ENCODE measurements at places on chromosomes 5 and 9.

GRCh38 chr9:89342213-89342612 lies 23.9 kb downstream of the SECISBP2 start:
- DNase-seq, result no peak

DNA sequence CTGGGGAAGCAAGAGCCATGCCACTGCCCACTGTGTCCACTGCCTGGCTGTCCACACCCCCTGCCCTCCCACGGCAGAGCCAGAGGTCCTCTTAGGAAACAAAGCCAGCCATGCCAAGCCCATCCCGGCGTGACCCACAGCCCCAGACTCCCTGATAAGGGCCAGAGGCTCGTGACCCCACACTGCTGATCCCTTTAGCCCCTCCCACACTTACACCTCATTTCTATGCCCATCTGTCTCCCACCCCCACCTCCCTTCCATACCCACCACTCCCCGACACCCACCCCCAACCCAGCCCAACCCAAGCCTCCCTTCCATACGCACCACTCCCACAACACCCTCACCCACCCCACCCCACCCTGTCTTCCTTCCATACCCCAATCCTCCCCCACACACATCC lies 17.3 kb downstream of the PTGES start:
- DNase-seq, result no peak

DNA sequence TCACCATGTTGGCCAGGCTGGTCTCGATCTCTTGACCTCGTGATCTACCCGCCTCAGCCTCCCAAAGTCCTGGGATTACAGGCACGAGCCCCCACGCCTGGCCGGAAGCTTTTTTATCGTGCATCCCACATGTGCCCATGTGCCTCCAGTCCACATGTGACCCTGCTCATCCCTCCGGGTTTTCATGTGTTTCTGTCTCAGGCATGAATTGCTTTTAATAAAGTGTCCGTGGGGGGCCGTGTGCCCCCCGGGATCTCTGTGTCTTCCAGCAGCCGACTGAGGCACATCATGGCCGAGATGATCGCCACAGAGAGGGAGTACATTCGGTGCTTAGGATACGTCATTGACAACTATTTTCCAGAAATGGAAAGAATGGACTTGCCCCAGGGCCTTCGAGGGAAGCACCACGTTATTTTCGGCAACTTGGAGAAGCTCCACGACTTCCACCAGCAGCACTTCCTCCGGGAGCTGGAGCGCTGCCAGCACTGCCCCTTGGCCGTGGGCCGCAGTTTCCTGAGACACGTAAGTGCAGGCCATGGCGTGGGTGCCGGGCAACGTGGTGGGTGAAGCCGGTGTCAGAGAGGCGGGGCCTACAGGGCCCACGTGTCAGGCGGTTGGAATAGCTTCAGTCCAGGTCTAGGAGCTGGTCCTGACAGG lies 22.1 kb upstream of the LRRC14B start:
- no peak for DNase-seq

GRCh38 chr9:136775191-136775590 lies 10.9 kb upstream of the LCN15 start:
- no peak for DNase-seq

GRCh38 chr9:128022886-128023285 lies 42.1 kb upstream of the EEIG1 start:
- no peak for DNase-seq

DNA sequence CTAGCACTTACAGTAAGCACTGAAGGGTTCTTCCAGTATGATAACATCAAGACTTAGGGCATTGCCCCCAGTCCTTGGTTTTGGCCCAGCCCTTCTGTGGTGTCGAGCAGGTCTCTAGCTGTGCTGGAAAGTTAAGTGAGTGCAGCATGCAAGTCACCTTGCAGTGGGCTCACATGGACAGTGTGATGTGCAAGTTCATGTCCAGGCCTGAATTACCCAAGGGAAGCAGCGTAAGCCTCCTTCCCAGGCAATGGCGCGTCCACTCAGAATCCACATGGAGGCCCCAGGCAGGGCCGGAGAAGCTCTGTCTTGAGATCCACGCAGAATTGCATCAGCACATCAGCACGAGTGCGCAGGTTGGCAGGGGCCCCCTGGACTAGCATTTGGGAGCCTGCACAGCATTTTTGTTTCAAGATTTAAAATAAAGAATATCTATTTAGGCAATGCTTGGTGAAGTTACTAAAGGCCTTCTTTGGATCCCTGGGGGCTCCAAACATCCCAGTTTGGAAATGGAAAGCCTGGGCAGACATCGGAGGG lies 108.4 kb upstream of the ALDH1B1 start:
- no peak for DNase-seq

DNA sequence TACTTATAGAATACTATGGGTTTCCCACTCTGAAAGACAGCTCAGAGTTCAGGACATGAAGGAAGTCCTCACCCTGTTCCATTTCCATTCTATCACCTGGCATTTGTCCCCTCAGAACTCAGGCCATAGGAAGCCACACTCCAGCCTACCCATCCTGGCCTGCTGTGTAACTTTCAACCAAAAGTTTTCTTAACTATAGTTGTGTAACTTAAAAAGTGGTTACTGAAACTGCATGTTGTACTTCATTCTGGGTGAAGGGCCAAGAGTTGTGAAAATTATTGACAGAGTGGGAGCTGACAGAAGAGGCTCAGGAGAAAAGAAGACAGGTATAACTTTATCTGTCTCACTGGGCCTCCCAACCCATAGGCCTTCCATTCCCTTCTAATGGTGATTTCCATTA lies 212.5 kb downstream of the RAB3C start:
- DNase-seq, result no peak

- no peak for DNase-seq
Measured at GRCh38 chr5:88045165-88045564, 223.5 kb downstream of the TMEM161B start.

GRCh38 chr9:105168870-105169319 lies 75.6 kb upstream of the SLC44A1 start:
- DNase-seq, result no peak

DNA sequence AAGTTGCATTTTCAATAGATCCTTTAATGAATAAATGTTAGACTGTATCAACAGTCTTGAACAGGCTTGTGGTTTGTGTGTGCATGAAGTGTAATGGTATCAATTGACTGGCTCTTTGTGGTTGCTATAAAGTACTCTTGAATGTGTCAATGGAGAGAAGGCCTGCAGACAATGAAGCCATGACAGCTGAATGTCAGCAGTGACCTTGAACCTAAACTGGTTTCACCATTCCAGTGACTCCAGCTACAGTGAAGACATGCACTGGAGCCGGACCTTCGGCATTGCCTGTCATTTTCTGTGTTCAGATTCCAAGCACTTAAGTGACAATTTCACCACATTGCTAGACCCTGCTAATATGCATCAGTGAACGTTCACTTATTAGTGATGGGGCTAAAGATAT lies 276.0 kb upstream of the TMEM161B start:
- DNase-seq, result no peak

DNA sequence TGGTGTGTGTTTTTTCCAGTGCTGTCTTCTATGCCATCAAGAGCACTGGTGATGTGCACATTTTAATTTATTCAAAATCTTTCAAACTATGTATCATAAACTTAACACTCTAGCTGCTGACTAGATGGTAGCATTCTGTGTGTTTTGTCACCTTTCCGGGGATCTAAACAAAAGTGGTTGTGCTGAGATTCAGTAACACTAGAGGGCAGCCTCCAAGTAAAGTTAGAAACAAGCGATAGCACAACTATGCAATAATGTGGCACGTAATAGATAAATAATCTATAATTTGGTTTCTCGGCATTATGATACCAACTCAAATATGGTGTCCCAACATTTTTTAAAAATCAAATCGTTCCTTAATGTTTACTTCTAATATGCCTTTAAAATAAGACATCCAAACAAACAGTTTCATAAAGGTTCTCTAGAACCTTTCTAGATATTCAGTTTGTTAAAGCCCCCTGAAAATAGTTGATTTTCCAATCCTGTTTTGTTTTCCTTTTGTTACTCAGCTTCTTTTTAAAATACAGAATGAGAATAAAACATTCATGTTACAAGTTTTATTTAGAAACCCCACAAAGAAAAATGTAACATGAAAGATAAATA lies 16.9 kb downstream of the SEMA6A start:
- DNase-seq, result no peak

GRCh38 chr9:113556877-113557593 lies 93.5 kb downstream of the RGS3 start:
- no peak for DNase-seq

GRCh38 chr5:40141896-40142295 lies 537.8 kb upstream of the PTGER4 start:
- DNase-seq, result no peak

- DNase-seq, result no peak
Measured at GRCh38 chr9:110148891-110149290, 59.1 kb downstream of the C9orf152 start.

GRCh38 chr5:3602785-3603502 lies 7.3 kb downstream of the IRX1 start:
- DNase-seq, result no peak

DNA sequence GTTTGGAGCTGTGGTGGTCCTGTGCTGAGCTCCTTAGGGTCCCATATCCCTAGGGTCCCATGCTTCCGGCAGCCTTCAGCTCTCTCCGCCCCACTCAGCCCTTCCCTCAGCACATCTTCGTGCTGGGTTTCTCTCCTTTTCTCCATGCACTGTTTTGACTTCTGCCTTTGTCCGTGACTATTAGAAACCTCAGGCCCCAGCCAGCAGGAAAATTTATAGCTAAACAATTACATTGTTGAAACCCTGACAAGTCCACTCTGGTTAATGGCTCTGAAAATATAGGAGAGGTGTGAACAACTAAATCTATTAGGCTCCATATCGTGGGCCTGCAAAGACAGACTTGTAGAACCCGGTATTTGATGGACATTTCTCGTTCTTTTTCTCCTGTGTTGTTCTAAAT lies 523.7 kb downstream of the CCDC171 start:
- DNase-seq, result no peak

DNA sequence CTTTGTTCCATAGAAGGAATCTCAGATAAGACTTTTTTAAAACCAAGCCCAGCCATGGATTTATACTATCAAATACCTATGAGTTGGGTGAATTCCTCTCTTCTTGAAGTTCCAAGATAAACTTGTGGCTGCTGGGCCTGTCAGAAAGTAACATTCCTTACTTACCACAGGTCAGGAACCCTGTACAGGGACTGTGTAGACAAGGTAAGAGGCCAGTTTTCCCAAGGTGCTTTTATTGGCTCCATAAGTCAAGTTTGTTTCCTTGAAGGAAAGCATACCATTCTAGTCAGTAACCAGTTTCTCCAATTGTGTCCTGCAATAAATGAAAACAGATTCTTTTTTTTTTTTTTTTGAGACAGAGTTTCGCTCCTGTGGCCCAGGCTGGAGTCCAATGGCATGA lies 8.8 kb upstream of the CLTB start:
- no peak for DNase-seq

- DNase-seq, result no peak
Measured at GRCh38 chr9:36007316-36007708, 29.4 kb upstream of the RECK start.

DNA sequence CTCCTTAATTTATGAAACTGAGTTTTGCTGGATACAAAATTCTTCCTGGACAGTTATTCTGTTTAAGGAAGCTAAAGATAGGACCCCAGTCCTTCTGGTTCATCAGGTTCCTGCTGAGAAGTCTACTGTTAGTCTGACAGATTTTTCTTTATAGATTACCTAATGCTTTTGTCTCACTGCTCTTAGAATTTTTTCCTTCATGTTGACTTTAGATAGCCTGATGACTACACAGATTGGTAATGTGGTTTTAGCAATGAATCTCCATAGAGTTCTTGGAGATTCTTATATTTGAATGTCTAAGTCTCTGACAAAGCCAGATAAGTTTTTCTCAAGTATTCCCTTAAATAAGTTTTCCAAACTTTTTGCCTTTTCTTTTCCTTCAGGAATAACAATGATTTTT lies 419.7 kb downstream of the CDH10 start:
- DNase-seq, result no peak

DNA sequence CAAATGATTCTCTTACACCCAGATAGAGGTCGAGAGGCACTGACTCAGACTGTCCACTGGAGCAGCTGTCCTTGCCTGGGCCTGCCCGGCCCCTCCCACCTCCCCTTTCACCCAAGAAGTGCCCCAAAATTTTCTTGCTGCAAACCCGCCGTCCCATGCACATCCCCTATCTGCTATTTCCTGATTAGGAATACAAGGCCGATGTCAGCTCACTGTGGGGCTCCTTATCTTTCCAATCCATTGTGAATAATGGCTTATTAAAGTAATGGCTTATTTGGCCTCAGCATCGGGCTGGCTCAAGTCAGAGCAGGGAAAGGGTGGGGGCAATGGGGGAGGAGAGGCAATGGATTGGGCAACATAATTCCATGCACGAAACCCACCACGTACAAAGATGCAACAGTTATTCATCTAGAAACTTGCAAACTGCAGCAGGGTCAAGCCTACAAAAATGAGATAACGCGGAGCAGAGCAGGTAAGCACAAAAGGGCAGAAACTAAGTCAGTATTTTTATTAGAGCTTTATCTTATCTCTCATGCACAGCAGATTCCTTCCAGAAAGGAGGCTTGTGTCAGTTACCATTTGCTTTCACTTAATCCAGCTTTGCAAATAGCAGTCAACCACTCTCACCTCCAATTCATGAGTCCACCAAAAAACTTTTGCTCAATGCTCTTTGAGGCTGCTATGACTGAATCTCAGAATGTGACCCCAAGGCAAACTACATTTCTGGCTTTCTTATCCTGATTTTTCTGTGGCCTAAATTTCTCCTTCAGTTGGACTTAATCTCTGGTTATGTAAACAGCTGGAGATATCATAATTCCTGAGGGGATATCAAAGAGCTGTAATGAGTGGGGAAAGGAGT lies 138.2 kb upstream of the OSMR start:
- DNase-seq, result no peak

GRCh38 chr9:92141144-92142129 lies 26.2 kb upstream of the SPTLC1 start:
- DNase-seq, result no peak

- no peak for DNase-seq
Measured at GRCh38 chr9:89612566-89613278, 7.9 kb downstream of the GADD45G start.

GRCh38 chr9:88460587-88461332 lies 72.5 kb downstream of the SPIN1 start:
- no peak for DNase-seq

DNA sequence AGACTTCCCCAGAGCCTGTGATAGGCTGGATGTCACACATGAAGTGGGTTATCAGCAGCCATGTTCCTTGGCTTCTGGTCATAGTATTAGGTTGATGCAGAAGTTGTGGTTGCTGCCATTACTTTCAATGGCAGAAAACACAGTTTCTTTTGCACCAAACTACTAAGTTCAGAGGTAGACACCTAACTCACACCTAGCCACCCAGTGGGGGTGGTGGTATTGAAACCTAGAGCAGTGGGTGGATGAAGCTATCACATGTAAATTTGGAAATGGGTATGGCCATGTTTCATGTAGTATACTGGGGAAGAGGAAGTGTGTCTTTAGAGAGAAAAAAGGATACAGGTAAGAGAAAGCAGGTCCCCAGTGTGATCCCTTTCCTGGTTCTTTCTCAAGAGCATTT lies 347.9 kb upstream of the SEMA6A start:
- no peak for DNase-seq

GRCh38 chr9:114606597-114607207 lies 4.4 kb upstream of the TMEM268 start:
- DNase-seq, result no peak

GRCh38 chr5:42960506-42960905 lies 79.6 kb downstream of the ANXA2R start:
- DNase-seq, result no peak

GRCh38 chr5:20300110-20300509 lies 312.1 kb upstream of the CDH18 start:
- no peak for DNase-seq
